ENCODE measurements at places on chromosomes 2 and 18.
A peak's percentile ranks its signal among the peaks of the same experiment; 100 is the strongest.

- no peak for DNase-seq
These were observed 83.1 kb downstream of the EFEMP1 start for GRCh38 chr2:55840460-55840859.

DNA sequence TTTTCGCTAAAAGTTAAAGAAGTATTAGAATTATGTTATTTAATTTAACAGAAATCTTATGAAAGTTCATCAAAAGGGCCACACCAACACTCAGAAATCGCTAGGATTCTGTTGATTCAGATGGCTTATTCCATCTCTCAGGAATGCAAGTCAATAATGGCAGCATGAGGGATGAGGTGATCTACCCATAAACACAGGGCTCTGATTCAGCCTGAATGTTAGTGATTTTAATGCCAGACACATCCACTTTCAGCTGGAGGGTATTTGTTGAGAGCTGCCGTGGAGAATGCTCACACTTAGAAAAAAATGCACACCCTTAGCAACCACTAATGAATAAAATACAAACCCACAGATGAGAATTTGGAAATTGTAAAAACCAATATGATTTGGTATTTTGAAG, 173.3 kb upstream of the ERBB4 start:
- no peak for DNase-seq

DNA sequence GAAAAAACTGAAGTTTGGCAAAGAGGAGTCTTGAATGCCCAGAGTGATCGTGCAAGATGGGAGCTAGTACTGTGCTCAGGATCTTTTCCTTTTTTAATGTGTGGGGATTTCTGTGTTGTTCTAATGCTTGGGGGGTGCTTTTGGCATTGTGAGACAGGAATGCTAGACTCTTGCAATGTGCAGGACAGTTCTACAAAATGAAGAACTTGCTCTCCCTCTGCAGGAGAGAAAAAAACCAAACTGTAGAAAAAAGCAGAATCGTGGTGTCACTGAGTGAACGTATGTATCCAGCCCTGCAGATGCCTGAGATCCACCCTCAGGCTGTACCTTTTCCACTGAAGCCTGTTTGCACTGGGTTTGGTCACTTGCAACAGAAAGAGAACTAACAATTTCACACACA, 12.1 kb upstream of the TTC39C start:
- DNase-seq, result no peak

DNA sequence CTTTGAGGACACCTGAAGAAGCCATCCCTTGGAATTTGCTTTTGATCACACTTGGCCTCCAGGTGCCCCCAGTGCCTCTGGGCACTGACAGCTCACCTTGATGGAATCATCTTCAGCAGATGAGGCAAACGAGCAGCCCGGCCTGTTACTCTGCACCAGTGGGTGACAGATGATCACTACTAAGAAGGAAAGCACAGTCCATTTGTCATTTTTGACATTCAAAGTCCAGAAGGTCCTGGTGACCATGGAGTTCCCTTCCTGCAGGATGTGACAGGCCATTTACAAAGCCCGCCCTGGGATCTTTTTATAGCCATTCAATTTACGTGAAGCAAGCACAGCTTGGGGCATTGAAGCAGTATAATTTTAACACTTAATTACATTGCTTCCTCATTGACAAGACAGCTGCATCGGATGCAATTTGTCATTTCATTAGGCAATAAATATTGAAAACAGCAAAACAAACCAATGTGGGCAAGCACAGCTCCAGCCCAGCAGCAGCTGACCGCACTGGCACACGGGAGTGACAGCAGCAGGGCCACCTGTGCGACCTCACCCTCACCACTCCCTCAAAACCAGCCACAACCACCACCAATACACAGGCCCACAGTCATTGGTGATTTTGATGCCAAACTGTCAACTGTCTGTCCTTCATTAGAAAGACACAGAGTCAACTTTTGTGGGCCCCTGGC, 76.0 kb upstream of the SLC66A3 start:
- DNase-seq, result peak; percentile 65

DNA sequence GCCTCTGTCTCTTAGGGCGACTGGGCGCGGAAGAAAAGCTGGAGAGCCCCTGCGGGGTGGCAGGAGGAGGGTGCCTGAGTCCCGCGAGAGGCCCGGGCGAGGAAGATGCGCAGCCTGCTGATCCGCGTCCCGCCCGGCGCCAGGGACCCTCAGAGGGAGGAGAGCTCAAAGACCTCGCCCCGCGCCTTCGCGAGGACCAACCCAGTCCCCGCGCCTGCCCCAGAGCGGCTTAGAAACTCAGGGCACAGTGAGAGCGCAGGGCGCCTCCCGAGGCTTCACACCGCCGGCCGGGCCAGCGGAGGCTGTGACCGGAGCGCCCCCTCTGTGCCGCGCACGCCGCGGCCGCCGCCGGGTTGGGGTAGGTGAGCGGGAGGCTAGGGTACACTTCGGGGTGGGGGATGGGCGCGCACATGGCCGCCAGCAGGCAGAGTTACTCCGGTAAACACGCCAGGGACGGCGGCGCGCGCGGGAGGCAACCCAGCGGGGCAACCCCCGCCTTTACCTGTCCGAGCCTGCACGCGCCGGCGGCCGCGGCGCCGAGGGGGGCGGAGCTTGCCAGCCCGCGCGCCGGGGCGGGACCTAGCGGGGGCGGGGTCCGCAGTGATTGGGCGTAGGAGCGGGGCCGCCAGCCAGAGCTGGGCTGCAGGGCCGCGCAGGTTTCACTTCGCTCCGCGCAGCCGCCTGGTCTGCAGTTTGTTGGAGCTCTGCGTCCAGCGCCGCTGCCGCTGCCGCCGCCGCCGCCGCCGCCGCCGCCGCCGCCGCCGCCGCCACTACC, at the start of gene BCL2L11:
Gene BCL2L11 (plus strand): TSS at position 662 of the 775 bp plus-strand sequence. CDS start 2,832 bp downstream, outside the sequence.
- DNase-seq, result peak; percentile 95

- no peak for DNase-seq
These were observed 254.4 kb upstream of the TANK start for GRCh38 chr2:160905862-160906261.

GRCh38 chr2:105721991-105722511, 22.7 kb upstream of the NCK2 start:
- no peak for DNase-seq

DNA sequence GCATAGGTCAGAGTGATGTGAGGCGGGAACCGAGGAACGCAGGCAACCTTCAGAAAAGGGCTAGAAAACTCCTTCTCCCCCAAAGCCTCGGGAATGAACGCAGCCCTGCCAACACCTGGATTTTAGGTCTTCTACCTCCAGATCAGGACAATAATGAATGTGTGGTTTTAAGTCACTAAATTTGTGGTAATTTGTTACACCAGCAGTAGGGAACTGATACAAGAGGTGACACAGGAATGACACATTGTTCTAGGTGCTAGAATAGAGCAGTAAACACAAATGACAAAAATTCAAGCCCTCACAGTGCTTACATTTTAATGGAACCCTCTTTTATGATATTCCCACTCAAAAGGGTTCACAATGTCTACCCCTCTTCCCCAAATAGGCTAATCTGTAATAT, 39.2 kb upstream of the EML4 start:
- no peak for DNase-seq

DNA sequence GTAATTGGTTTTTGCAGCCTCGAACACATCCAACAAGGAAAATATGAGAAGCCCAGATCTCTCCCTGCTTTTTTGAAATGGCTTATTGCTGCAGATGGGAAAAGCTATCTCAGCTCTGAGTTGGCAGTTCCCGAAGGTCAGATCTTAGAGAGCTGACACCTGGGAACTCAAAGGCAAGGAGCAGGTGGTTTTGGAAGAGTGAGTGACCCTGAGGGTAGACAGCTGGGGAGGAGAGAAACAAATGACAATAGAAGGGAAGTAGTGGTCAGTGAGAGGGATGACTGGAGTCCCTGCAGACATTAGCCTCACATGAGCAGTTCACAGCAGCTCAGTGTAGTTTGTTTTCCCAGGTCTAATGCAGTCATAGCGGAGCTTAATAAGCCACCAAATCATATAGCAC, 317.9 kb downstream of the STK39 start:
- DNase-seq, result no peak

DNA sequence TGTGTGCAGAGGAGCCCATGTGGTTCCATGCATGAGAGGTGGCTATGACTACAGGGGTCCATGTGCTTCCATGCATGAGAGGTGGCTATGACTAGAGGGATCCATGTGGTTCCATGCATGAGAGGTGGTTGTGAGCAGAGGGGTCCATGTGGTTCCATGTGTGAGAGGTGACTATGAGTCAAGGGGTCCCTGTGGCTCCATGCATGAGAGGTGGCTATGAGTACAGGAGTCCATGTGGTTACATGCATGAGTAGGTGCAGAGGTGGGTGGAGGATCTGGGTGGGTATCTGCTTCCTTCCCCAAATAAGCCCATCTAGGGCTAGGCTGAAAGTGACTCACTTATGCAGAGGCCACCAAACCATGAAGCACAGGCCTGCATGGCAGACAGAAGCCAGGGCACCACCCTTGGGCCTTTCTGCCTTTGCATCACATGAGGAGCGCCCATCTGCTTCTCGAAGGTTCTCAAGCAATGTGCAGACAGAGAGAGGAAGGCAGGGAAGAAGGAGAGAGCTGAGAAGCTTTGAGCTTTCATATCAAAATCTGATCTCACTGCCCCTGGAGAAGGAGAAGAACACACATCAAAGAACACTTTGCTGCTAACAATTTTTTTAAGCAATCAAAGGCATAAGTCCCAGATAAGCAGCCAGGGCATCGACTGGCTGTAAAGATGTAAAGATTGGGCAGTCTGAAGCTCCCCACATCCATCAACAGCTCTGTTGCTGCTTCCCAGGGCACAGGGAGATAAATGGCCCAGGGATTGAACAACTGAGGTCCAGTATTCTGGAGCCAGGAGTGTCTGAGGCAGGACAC, 137.6 kb downstream of the TNS1 start:
- DNase-seq, result no peak

DNA sequence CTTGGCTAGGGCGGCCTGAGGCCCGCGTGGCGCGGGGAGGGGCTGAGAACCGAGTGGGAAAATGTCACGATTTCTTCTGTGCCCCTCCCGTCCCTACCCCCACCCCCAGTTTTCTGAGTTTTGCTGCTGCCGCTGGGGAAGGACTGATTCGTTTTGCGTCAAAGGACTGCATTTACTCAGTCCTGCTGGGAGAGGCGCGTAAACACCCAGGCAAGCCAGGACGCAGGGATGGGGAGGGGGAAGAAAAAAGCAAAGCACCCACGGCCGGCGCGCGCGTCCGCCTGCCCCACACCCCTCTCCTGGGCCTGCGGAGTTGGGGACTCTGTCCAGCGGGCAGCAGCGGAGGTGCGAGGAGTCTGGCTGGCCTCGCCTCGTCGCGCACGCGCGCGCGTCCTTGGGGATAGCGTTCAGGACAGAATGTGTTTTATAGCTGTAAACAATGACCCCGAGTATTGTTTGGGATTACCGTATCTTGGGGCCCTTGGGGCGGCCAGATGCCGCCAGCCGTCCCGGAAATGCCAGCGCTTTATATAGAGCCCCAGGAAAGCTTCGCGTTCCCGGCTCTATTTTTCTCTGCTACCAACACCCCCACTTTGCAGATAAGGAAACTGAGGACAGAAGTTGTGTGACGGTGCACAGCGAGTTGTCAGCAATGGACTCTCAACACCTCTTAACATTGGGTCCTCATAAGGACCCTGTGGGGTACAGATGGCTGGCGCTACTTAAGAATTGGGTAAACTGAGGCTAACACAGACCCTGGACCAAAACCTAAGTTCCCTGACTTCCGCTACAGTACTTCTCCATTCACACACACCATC, 1.7 kb upstream of the FOSL2 start:
- DNase-seq, result peak; percentile 61

- DNase-seq, result no peak
These were observed 28.9 kb upstream of the RNF152 start for GRCh38 chr18:61921621-61922235.

DNA sequence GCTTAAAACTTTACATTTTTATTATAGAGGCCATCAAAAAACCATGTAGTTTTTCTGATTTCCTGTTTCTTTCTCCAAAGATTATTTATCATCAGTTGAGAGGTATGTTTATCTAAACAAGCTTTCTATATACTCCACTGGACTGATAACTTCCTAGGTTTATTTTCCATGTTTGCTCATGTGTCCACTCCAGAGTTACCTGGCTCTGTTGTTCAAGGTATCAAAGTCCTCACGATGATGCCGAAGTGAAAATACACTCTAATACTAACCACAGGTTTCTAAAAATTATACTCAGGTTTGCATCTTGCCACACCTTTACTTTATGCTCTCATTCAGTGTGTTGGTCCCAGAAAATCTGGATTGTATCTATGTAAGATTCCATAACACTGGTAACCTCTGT, 287.9 kb upstream of the GULP1 start:
- no peak for DNase-seq

GRCh38 chr2:121595012-121595891, 54.0 kb downstream of the CLASP1 start:
- no peak for DNase-seq

- peak; percentile 57 for DNase-seq
These were observed 92.5 kb upstream of the MAP2 start for GRCh38 chr2:209331291-209331844.

- no peak for DNase-seq
These were observed 432.2 kb upstream of the TRIB2 start for GRCh38 chr2:12284487-12284886.

- DNase-seq, result no peak
These were observed 117.8 kb downstream of the CTIF start for GRCh38 chr18:48656582-48656981.
